Left hindlimb (tissue), 1 donor: ENCODE measurements at places on chromosomes 6 and 20.

- DNase-seq: no peak
Measured at GRCh38 chr20:21303872-21304586, 898 bp downstream of the XRN2 start.

DNA sequence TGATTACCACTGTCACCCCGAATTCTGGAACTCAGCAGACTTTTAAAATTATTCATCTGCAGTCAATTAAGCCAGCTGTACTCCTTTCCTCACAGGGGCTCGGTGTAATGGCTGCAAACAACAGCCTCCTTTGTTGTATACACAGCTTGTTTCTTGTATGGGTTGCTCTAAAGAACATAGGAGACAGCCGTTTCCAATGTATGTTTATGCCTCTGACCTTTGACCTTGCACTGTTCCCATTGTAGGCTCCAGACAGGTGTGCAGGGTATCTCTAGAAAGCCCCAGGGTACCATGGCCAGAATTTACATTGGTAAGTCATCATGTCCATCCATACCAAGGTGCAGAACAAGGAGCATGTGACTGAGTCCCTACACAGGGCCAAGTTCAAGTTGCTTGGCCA, 11.5 kb upstream of the TENT5A start:
- DNase-seq: no peak

DNA sequence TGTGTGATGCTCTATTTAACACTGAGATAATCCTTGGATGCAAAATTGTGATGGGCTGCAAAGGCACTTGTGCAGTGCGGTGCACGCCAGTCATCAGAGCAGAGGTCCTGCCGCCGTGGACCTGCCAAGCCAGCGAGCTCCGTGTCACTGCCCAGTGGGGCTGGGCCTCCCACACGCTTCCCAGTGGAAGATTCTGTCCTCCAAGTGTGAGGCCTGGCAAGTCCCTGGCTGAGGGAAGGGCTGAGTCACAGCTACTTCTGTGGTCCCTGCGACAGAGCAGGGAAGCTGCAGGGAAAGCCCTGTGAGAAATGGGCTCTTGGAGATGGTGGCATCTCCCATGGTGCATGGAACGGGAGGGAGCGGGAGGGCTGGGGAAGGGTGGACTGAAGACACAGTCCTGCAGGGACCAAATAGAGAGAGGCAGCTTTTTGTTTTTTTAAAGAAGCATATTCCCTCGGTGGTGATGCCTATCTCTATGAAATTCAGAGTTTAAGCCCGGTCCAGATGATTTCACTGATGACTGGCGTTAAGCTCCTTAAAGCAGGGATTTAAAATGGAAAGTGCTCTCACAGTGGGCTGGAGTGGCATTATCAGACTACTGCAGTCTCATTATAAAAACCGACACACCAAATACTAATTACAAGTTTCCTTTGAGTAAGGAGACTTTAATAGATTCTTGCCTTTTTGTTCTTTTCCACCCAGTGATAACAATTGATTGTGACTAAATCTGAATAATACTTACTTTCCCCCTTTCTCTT, 413.7 kb downstream of the QKI start:
- DNase-seq: no peak

- DNase-seq: no peak
Measured at GRCh38 chr6:137175157-137175867, 1.9 kb upstream of the IL22RA2 start.

- DNase-seq: no peak
Measured at GRCh38 chr6:139115989-139116758, 18.7 kb upstream of the HECA start.

- DNase-seq: no peak
Measured at GRCh38 chr6:94071835-94072234, 652.5 kb upstream of the EPHA7 start.

GRCh38 chr20:53995949-53996348, 74.4 kb downstream of the BCAS1 start:
- DNase-seq: no peak

DNA sequence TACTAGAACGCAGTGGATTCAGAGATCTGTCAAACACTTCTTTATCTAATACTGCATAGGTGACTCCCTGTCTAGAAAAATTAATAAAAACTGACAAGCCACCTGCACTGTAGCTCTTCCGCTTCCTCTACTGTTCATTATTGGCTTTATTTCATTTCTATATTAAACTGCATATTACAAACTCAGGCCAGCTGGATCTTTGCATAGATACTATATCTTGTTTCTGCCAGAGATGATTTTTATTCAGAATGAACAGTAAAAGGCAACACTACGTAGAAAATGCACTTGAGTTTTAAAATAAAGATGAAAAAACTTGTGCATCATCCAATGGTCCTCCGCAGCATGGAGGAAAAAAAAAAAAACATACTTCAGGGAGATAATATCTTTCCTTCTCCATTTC, 508.3 kb downstream of the PRKN start:
- DNase-seq: no peak

- DNase-seq: peak; percentile 76
Measured at GRCh38 chr20:48738399-48739304, 89.1 kb downstream of the PREX1 start.

GRCh38 chr20:38715646-38716045, 8.6 kb upstream of the SLC32A1 start:
- DNase-seq: no peak

- no peak for DNase-seq
Measured at GRCh38 chr6:7574500-7574899, 15.5 kb upstream of the SNRNP48 start.

- DNase-seq: no peak
Measured at GRCh38 chr20:41030061-41030460, 1.4 kb downstream of the TOP1 start.

DNA sequence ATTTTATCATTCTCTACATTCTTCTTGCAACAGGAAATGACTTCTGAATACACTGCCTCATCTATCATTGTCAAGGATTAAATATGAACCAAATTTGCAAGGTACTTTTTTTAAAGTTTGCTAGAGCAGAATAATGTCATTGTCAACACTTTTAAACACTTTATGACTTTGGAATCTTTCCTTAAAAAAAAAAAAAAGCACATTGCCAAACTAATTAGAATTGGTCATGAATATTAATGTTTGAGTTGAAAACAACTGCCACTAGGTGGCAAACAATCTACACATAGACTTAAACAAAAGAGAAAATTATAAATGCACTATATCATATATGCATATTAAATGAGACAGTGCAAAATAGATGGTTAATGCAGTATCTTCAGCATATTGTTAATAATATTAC, 32.5 kb upstream of the TMEM244 start:
- no peak for DNase-seq

GRCh38 chr6:16602035-16602434, 159.2 kb downstream of the ATXN1 start:
- no peak for DNase-seq

DNA sequence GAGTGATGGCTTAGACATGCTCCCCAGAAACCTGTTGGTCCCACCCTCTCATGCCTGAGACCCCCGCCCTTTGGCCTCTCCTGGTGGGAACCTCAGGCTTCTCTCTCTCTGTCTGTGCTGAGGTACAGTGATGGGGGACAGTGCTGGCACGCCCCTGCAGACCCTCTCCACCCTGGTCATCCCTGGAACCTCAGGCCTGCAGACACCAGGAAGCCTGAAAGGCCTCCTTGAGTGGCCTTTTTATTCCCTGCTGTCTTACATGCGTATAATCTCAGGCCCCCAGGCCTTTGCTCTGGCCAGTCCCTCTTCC, 78.5 kb upstream of the MAFB start:
- no peak for DNase-seq

DNA sequence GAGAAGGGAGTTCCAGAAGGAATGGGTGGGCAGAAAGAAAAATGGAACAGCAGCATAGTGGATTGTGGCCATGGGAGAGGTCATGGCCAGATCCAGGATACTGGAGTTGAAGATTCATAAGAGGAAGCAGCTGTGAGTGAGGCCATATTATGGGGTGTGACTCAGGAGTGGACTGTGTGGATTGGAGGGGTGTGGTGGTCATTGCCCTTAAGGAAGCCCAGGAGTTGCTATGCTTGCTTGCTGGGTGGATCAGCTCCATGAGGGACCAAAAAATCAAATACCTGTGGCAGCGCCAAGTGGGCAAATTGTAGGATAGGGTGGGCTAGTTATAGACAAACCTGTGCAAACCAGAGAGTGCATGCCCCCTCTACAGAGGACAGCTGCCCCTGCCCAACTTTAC, 18.3 kb downstream of the LRRC1 start:
- no peak for DNase-seq

- DNase-seq: no peak
Measured at GRCh38 chr6:155542036-155542435, 86.4 kb upstream of the NOX3 start.

DNA sequence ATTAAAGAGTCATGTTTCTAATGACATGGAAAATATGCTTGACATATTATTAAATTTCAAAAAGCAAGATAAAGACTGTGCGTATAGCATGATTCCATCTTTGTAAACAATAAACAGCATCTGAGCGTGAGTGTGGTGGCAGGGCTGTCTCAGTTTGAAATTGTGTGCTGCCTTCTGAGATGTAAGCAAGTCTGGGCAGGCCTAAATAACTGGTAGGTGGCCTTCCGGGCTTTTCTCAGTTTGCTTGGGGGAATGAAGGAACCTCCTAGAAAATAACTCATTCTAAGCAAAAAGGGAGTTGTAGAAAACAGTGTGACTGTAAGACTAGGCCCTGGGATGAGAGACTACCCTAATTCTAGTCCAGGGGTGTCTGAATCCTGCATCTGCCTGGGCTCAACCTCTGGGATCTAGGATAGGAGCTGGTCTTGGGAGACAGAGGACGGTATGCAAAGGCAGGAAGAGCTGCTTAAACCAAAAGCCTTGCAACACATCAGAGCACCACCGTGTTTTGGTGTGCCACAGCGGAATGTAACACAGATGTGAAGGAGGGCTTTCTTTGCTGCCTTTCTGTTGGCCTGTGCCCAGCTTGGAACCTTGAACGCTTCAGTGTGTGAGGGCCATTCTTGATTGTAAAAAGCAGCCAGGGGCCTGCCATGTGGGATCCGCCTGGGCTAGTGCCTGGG, 63.5 kb upstream of the L3MBTL3 start:
- no peak for DNase-seq

- DNase-seq: no peak
Measured at GRCh38 chr6:13613029-13613594, 2.0 kb upstream of the NOL7 start.

DNA sequence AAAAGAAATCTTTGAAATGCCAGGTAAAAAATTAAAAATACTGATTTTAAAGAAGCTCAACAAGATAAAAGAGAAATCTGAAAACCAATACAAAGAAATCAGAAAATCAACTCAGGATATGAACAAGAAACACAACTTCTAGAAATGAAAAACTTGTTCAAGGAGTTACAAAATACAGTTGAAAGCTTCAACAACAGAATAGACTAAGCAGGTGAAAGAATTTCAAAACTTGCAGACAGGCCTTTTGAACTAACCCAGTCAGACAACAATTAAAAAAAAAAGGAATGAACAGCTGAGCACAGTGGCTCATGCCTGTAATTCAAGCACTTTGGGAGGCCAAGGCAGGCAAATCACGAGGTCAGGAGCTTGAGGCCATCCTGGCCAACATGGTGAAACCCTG, 57.8 kb downstream of the PDSS2 start:
- DNase-seq: no peak

GRCh38 chr6:52985228-52985627, 9.9 kb downstream of the GSTA4 start:
- DNase-seq: no peak

DNA sequence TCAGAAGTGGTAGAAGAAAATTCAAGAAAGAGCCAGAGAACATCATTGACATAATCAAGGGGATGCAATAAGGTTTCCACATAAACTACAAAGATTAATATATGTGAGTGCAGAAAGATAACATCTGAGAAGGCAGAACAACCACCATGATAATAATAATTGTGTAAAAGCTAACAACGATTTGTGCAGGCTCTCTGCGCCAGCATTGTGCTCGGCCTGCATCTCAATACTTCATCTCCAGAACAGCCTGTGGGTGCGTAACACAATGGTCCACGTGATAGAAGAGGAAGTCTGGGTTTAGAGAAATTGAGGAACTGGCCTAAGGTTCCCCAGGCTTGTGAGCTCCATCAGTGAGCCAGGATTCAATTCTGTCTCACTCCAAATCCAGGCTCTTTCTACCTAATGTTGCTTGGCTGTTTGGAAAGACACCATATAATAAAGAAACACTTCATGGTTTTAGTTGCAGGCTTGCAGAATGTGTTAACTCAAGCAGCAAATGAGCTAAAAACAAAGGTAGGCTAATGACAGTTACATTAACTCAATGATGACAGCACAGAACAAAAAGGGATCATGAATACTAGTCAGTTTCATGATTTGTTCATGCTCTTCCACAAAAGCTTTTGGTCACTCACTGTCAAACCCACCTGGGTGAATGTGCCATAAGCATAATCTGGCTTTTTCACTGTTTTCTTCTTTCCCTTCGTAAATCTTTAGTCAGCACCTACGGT, 71.2 kb downstream of the LY86 start:
- no peak for DNase-seq

- DNase-seq: no peak
Measured at GRCh38 chr6:168194732-168195567, 115.9 kb upstream of the FRMD1 start.

DNA sequence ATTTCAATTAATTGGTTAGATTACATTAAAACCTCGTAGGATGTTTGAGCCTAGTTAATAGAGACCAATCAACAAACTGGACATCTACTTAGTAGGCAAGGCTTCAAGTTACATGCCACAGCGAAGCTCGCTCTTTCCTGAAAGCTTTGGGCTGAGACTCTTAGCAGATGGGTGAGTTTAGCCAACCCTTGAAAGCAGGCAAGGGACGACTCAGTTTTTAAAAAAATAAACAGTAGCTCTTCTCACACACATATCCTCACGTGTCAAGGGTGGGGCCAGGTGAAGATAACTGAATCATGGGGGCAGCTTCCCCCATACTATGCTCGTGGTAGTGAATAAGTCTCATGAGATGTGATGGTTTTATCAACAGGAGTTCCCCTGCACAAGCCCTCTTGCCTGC, 775 bp downstream of the MTFR2 start:
- no peak for DNase-seq

- no peak for DNase-seq
Measured at GRCh38 chr20:61127311-61128039, 124.6 kb upstream of the CDH4 start.

DNA sequence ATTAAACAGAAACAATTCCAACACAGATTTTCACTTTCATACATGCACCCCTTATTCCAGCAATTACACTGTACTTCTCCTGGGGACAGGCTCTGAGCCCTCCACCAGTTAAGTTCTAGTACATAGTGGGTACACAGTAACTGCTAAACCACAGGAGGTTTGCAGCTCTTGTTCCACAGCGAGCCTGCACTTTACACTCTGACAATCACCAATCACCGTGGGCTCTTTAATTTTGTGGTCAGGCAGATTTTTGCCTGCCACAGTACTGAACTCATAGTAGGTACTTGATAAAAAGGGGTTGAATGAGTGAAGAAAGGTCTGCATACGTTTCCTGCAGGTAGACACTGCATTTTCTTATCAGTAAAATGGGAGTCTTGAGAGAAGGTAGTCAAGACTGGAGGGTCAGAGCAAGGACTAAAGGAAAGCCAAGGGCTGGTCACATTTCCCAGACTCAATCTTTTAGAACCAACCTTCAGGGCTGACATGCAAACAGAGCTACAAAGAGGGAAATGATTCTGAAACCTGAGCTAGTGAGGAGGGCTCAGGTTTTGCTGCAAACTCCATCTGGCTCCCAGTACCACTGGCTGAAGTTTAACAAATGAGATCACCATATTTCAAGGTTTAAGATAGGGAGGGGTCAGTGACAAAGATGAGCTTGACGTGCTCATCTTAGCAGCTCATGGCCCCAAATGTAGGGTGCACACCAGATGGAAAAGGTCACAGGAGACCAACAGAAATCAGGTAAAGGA, 404.6 kb downstream of the BTBD9 start:
- DNase-seq: no peak

GRCh38 chr20:49614338-49615050, 46.6 kb upstream of the PTGIS start:
- DNase-seq: peak; percentile 16
